Activated gamma-delta T cell treated with Interleukin-2 at 50 U/mL for 16 hours (primary cell): ENCODE measurements at places on chromosomes 2 and 18.

GRCh38 chr18:57088883-57089282 lies 58.0 kb upstream of the BOD1L2 start:
- no peak for DNase-seq

- no peak for DNase-seq
Measured at GRCh38 chr18:10754128-10754527, 228.3 kb downstream of the NAPG start.

GRCh38 chr2:154686162-154686561 lies 12.3 kb upstream of the KCNJ3 start:
- no peak for DNase-seq

DNA sequence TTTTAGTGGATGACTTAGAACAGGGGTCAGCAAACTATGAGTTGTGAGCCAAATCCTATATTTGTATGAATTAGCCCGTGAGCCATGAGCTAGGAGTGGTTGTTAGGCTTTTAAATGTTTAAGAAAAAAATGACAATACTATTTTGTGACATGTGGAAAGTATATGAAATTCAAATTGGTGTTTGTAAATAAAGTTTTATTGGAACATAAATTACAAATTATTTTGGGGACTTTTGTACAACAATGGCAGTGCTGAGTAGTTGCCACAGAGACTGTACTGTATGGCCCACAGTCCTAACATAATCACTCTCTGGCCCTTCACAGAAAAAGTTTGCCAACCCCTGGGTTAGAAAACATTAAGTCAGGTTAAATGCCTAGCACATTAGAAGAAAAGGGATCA lies 26.1 kb downstream of the ADNP2 start:
- DNase-seq: no peak

DNA sequence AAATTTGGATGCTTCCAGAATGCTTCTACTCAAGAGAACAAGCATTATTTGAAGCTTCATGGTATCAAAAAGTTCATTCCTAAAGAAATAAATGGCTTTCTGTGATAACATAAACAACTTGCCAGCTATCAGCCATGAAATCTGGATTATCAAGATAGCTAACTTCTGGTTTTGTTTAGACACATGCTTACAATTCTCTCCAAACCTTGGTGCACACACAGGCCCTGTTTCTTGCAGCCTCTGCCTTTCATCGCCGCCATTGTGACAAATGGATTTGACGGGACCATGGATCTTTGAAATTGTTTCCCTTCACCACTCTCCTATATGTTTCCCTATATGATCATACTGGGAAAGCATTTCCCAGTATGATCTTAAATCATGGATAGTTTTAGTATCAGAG lies 47.9 kb upstream of the CABLES1 start:
- no peak for DNase-seq

- DNase-seq: no peak
Measured at GRCh38 chr2:235055891-235056516, 104.2 kb downstream of the SH3BP4 start.

DNA sequence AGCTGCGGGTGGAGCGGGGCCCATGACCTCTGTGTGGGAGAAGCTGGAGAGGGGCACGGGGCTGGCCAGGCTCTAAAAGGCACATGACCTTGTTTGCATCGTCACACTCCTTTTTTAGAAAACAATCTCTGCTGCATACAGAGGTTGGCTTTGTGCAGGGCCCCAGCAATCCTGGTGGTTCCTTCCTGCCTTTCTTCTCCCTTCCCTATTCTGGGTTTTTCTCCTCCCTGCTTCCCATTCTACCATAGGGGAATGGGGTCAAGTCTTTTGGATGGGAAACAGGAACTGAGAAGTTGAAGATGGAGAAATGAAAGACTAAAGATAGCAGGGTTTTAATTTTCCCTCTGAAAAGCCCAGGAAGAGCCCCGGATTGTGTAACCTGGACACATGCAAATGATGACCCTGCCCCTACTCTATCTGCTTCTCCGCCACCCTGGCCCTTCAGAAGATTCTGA lies 53.9 kb downstream of the ASAP2 start:
- no peak for DNase-seq

- DNase-seq: no peak
Measured at GRCh38 chr2:139031722-139032121, 251.5 kb upstream of the NXPH2 start.

- no peak for DNase-seq
Measured at GRCh38 chr2:160256507-160256906, 56.4 kb upstream of the ITGB6 start.

- no peak for DNase-seq
Measured at GRCh38 chr2:230685178-230685577, 27.5 kb upstream of the CAB39 start.

DNA sequence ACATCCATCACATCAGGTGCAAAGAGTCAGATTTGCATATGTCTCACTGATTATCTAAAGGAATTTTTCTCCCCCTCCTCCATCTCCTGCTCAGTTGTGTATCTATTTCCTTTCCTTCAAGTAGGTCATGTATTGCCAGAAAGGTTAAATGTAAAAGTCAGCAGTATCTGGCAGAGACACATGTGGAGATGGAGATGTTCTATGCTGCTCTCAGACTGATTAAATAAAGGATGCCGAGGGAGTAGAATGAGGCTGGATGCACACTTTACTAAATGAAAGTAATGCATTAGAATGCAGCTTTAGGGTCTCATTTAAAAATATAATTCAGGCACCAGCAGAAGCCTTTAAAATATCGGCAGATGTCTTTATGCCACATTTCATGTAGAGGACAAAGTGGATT lies 555.3 kb downstream of the RNF144A start:
- no peak for DNase-seq

DNA sequence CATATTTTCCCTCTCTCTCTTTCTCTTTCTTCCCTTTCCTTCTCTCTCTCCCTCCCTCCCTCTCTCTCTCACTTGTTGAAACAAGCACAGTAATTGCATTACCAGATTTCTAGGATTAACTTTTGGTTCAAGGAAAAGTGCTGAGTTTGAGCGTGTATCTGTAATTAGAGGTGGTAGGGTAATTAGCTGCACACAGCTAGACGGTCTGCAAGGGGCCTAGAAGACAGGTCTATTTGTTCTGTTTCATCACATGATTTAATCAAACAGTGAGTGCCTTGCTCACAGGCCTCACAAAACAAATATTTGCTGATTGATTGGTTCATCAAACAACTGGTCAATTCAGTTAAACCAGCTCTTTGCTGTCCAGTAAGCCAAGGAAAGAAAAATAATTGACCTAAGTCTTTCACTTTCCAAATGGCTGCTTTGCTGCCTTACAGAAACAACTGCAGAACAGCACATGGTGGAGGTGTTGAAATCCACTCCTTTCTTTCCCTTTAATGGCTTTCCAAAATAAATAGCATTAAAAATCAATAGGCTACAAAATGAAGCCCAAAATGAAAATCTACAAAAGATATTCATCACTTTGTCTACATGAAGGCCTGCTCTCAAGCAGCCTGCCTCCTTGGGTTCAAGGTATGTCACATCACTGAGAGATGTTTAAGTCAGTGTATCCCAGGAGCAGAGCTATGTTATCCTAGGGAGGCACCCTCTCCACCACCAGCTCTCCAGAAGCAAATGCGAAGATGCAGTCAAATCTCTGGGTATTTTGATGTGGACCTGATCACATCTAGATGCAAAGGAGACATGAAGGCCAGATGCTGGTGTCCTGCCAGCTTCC lies 264.4 kb upstream of the SIX2 start:
- no peak for DNase-seq

DNA sequence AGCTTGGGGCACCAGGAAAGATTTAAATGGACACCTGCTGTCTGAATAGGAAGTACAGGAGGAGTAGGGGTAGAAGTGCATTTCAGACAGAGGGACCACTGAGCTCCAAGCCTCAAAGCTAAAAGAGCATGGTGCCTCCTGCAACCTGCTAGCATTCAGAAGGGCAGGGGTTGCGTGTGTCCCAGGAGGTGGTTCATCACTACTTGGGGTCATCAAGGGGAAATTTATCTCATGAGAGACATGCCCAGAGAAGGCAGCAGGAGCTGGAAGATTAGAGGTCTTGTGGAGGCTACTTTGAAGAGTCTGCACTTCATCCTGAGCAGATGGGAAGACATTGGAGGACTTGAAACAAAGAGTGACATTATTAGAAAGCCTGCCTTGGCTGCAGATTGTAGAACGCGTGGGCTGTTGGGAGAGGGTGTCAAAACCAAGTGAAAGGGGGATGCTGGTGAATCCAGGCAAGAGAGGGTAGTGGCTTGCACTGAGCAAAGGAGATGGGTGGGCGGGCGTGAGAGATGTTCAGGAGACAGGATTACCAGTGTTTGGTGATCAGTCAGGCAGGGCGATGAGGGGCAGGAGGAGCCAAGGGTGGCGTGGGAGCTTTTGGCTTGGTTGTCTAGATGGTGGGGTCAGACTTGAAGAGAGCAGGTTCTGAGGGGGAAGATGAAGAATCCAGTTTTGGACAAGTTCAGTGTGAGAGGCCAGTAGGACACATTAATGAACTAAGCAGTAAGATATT lies 154.0 kb downstream of the DYSF start:
- DNase-seq: no peak

GRCh38 chr2:42976351-42976750 lies 184.0 kb upstream of the HAAO start:
- DNase-seq: no peak

DNA sequence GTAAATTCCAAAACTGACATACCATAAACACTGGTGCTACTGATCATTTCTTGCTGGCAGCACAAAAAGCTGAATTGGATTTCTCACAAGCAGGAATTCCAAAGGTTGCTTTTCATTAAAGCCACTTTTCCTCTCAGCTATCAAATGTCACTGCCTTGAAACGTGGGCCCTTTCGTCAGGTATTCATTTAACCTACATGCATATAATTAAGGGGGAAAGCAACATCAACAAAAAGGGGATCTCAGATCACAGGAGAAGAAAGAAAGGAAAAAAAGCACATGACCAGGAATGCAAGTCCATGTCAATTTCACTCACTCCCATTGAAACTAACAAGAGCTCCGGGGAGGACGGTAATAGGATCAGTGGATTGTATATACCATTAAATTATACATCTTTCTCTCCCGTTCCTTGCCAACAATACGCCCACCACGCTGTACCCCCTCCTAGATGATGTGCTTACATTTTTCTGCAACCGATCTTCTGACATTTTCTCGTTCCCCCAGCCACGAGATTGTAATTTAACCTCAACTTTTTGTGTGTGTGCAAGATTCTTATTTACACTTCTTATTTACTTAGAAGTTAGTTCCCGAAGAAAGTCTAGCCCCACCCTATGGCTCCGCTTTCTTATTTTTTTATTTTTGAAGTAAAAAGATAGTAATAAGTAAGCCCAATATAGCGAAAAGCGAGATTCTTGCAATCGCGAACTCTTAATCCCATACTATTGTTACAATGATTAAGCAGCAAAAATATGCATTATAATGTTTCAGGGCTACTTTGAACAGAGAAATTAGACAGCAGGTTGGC lies 725 bp downstream of the FIGN start:
- DNase-seq: no peak

DNA sequence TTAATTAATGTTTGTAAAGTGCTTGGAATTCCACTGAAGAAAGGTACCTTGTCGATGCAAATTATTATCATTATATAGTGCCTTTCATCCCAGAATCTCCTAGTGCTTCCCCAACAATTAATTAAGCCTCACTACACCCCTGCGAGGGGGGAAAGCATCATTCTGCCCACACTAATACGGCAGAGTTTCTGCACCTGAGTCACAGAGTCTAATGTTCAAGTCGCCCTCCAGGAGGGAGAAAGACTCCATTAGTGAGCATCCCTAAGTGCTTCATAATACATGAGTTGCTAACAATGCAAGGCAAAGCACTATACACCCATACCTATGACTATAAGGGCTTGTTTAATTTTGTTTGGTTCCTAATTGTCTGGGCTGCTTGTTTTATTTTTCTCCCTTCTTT lies 25.4 kb upstream of the NRP2 start:
- DNase-seq: no peak

DNA sequence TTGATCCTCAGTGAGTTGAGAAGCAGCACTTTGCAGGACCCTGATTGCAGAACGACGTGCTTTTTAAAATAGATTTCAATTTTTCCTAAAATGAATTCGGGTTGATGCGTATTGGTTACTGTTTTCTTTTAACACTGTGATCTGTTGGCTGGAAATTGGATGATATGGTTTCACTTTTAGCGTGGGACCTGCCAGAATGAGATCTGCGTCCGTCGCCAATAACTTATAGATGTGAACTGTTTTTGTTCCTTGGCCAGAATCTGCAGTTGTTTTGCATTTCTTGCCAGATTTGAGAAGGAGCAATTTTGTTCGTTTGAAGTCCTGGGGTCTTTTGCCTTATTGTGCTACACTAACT lies 703 bp downstream of the UGGT1 start:
- DNase-seq: no peak

DNA sequence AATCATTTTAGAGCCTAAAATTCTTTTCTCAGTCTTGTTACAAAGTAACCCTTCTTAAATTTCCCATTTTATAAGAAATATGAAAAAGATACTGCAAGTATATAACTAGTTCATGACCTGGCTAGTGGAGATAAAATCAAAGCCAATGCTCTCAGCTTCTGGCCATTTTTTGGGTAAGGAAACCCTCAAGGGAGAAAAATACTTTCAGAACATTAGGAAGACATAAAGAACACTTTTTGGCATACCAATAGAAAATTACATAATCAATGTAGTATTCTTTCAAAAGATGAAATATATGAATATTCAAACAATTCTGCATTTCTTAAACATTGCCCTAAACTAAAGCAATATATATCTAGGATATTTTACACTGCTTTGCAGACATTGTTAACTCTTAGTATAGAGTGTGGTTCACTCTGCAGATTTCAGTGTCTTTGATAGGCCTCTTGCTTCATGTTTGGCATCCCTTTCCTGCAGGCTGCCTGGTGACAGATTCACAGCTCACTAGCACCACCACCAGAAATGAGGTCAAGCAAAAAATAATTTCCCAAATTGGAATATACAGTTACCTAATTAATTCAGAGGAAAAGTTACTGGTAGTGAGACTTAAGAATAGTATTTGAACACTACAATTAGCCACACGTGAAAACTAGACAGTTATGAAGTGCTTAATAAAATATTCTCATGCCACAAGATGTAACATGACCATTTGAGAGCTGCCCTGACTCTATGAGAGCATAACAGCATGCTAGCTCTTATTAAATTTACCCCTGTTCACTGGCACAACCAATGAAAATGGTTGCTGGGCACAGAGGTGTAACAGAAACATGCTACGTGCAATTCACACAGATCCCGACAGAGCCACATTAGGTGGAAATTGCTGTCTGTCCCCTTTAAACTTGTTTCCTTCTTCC lies 36.0 kb downstream of the PAIP2B start:
- no peak for DNase-seq

DNA sequence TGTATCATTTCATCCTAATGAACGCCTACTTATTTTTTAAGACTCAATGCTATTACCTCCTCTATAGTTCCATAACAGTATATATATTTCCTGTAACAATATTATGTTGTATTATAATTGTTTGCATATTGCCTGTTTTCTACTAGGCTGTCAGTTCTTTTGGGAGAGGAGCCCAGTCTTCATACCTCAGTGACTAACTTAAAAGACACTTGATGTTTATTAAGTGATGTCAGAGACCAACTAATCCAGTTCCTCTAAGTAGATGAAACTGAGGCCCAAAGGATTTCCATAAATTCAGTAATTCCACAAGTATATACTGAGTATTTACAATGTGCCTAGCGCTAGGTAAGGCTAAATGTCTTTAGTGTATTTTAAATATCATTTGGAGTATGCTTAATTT lies 48.9 kb upstream of the AAK1 start:
- DNase-seq: no peak

- no peak for DNase-seq
Measured at GRCh38 chr2:224308272-224308911, 93.5 kb downstream of the FAM124B start.

GRCh38 chr18:53749766-53750165 lies 474.7 kb downstream of the MBD2 start:
- DNase-seq: no peak

- DNase-seq: no peak
Measured at GRCh38 chr2:223723954-223724411, 113.4 kb downstream of the AP1S3 start.
